ENCODE measurements at places on chromosomes 5 and 9.

- DNase-seq: no peak
Observed at GRCh38 chr9:98288881-98289280, 33.4 kb upstream of the TBC1D2 start.

DNA sequence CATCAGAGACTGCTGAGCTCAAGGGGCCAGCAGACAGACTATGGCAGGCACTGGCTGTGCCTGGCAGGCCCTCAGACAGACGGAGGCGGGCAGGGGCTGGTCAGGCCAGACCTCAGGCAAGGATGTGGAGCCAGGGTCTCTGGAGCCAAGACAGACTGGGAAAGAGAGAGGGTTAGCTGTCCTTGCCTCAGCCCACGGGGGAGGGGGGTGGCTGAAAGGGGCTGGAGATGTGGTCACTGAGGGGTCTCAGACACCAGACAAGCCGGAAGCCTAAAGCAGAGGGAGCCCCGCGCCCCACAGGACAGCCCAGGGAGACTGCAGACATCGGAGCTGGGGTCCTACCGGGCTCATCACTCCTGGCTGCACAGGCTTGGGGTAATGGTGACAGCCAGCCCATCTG is 141.2 kb upstream of the FOXD4L5 start:
- DNase-seq: no peak

DNA sequence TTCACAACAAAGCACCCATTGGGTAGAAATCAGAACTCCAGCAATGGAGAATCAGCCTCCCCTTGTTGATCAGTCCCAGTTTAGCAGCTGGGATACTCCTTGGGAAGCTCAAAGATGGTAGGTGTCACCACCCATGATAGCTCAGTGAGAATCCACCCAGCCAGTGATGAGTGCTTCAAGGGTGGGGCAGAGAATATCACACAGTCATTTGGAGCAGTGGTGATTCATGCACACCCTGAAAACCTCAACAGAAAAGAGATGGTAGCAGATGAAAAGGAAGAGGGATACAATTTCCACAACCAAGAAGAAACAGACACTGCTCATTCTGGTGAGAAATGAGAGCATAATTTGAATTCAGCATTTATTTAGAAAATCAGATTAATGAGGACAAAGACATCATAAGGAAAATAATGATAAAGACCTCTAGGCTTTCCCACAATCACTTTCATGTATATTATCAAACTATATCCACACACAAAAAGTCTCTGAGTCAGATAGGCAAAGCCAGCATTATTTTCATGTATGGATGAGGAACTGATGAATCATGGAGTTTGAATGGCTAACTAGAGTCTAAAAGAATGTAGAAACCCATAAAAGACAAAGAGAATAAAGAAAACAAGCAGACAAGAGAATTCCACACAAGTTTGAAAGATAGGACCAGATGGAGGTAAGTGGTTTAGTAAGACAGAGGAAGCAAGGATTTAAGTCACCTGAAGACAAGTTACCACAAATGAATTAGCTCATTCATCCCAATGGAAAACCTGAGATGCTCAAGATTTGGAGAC is 82.9 kb downstream of the FEM1C start:
- peak; percentile 26 for DNase-seq

DNA sequence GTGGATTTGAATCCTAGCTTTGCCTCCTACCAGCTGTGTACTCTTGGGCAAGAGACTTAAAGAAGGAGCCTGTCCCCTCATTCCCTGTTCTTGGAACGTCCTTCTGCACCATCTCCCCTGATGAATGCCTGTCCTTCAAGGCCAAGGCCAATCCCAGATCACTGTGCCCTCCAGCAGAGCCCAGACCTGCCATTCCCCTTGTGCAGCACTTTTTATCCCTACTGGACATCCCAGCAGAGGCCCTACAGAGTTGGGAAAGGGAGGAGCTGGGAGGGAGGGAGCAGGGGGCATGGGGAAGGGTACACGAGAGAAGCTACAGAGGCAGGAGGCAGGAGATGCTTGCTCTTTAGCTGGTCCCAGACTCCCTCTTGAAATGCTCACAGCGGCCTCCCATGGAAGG is 223.9 kb downstream of the PBX3 start:
- no peak for DNase-seq

- DNase-seq: no peak
Observed at GRCh38 chr5:21125238-21125983, 1137.4 kb upstream of the CDH18 start.

Data from activated naive CD8-positive, alpha-beta T cell treated with anti-CD3 and anti-CD28 coated beads, Interleukin-2, amount 50 U/mL, for 24 hours (primary cell).